ENCODE measurements at places on chromosomes 4 and X.
A peak's percentile ranks its signal among the peaks of the same experiment; 100 is the strongest.

GRCh38 chr4:126455865-126456264 lies 1141.1 kb downstream of the FAT4 start:
- no peak for DNase-seq

GRCh38 chr4:47490550-47490949 lies 5.5 kb downstream of the ATP10D start:
- no peak for DNase-seq

- DNase-seq: no peak
Observed at GRCh38 chr4:14562901-14563300, 439.4 kb upstream of the CPEB2 start.

GRCh38 chr4:112213856-112214255 lies 17.7 kb upstream of the AP1AR start:
- no peak for DNase-seq

DNA sequence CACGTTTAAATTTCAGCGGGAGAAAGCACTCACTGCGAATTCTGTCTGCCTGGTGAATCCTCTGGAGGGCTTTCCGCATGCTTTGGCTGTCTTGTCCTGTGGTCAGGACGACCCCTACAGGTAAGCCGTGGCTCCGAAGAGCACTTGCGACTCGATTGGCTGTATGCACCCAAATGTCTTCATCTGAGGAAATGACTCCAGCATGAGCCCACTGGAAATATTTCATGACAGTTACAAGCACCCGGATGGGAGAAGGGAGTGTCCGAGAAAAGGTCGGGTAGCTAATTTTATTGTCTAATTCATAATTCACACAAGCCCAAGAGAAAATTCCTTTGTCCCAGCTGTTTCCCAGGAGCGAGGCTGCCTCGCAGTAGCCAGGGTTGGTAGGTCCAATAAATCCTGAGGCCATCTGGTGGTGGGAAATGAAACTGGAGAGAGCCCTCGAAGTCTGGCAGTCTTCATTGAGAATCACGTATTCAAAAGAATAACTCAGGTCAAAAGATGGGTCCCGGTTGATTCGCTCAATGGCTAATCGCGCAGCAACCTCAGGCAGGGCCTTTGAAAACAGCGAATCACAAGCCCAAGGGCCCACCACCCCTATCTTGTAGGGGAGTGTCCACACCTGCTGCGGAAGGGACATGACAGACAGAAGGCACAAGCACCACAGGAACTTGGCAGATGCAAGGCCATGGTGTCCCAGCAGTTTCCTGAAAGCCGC lies 6.6 kb downstream of the GUCY2F start:
- peak; percentile 40 for DNase-seq

DNA sequence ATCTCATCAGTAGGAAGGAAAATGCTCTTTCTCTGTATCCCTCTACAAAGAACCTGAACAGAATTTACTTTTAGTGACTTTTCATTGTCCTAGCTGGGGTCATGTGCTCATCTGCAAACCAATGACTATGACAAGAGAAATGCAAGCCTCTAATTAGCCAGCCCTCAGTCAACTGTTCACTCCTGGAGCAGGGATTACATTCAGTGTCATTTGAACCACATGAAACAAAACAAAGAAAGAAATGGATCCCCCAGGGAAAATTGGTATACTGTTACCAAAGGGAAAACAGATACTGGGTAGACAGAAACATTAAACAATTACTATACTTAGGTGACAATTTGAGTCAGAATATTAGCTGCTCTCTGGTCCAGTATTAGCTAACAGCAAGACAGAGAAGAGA lies 173.6 kb downstream of the RCHY1 start:
- DNase-seq: no peak

DNA sequence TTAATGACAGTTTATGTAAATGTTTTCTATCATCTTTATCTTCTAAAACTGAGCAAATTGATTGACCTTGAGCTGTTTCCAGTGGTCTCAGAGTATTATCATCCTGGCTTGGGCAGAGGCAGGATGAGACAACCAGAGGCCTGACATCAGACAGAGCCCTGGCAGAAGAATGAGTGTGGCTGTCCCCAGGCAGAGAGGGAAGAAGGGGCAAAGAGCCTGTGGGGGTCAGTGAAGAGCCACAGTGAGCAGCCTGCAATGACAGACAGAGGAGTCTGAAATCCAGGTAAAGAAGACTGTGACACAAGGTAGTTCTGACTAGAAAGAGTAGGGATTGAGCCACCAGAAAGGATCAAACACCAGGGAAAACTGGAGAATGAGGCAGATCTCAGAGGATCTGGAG lies 182.4 kb upstream of the ARSJ start:
- no peak for DNase-seq

GRCh38 chr4:53012738-53013137 lies 150.6 kb downstream of the RASL11B start:
- DNase-seq: no peak

GRCh38 chr4:142452161-142452855 lies 393.8 kb downstream of the INPP4B start:
- DNase-seq: no peak

GRCh38 chr4:40978548-40978947 lies 228.8 kb downstream of the NSUN7 start:
- no peak for DNase-seq

DNA sequence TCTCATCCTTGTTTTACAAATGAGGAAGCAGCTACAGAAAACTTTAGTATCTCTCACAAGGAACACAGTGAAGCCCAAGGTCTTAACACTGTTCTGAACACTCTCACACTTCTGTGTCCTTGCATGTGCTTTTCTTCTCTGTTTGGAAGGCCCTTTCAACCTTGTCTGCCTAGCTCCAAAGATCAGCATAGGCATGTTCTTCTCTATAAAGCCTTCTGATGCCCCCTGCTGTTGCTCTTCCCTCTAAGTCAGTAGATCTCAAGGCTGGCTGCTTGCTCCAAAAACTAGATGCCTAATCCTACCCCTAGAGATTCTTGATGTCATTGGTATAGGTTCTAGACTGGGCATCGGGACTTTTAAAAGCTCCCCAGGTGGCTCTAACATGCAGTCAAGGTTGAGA lies 5.9 kb downstream of the APOO start:
- no peak for DNase-seq

- no peak for DNase-seq
Observed at GRCh38 chrX:154751669-154752271, 893 bp upstream of the GAB3 start.

- DNase-seq: no peak
Observed at GRCh38 chr4:88533937-88534750, 10.6 kb upstream of the PYURF start.

GRCh38 chrX:153032397-153033118 lies 23.7 kb upstream of the PNMA3 start:
- DNase-seq: peak; percentile 79

DNA sequence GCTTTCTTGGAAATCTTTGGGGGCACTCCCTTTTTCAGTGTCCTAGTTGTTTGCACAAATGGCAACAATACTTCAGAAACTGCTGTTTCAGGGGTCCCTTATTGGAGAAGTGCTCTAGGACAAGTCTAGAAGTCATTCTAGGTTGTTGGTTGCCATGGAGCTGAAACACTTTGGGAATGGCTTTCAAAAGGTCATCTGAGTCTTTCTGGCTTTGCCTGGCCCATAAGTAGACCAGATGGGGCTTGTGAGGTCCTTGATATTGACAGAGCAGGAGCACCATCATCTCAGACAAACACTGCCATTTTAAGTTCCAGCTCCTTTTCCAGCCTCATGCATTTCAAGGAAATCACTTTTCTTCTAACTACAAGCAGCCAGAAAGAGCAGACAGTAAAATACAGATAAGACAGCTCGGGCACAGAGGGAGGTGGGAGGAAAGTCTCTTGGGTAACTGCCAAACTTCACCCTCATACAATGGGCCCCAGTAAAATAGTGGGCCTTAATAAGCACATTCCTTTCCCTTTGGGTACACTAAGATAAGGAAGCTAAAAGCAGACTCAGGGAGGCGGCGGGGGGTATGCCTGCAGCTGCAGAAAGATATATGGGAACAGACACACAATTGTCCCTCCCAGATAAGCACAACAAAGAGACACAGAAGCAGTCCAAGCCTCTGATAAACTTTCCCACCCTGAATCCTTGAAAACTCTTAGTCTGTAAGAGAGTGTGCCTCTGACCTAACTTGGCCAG lies 8.5 kb upstream of the NXF3 start:
- no peak for DNase-seq

- no peak for DNase-seq
Observed at GRCh38 chr4:48350871-48351270, 9.5 kb downstream of the SLAIN2 start.

- no peak for DNase-seq
Observed at GRCh38 chr4:1151541-1151940, 20.8 kb downstream of the SPON2 start.

GRCh38 chrX:149230689-149231088 lies 274.4 kb downstream of the IDS start:
- DNase-seq: no peak

GRCh38 chr4:144645102-144645630 lies 790 bp upstream of the HHIP start:
- DNase-seq: peak; percentile 28

DNA sequence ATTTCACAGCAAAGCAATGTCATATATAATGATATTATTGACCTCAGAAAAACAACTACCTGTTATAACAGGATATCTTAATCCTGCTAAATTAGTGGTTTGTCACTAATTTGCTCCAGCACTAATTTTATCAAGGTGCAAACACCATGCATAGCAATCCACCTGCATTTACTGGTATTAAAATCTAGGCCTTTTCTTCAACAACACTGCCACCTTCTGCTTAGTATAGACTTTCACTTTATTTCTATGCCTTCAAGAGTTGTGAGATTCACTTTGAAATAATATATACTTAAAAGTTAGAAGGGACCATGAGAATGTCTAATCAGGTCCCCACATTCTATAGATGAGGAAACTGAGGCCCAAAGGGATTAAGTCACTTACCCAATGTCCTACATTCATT lies 82.1 kb upstream of the IQCM start:
- no peak for DNase-seq

GRCh38 chr4:139009702-139010101 lies 5.9 kb upstream of the NOCT start:
- DNase-seq: no peak

DNA sequence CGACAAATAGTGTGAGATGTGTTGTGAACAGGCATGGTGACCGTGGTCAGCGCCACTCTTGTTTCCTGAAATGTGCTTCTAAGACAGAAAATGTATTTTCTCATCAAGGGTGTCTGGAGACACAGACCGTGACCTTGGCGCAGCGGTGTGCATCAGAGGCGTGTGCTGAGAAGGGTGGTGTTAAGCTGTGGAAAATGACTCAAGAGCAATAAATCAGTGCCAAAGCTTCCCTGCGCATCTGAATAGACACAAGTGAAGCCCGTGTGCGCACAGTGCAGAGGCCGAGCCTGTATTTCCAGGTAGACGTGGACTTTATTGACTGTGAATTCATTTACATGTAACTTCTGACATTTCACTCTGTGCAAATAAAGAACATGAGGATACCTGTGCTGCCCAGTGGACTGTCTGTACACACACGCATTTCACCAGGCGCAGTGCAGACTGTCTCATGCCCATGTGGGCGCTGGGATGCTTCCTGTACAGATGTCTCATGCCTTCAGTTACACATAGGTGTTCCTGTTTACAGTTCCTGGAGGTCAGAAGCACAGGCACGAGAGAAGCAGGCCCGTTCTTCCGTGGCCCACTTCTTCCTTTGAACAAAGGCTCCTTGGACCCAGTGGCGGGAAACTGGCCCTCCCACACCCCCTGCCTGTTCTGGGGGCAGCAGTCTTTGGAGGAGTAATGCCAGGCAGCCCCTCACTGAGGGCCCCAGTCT lies 31.9 kb downstream of the NSG1 start:
- DNase-seq: no peak

- DNase-seq: no peak
Observed at GRCh38 chr4:156547439-156547838, 424.2 kb downstream of the PDGFC start.

DNA sequence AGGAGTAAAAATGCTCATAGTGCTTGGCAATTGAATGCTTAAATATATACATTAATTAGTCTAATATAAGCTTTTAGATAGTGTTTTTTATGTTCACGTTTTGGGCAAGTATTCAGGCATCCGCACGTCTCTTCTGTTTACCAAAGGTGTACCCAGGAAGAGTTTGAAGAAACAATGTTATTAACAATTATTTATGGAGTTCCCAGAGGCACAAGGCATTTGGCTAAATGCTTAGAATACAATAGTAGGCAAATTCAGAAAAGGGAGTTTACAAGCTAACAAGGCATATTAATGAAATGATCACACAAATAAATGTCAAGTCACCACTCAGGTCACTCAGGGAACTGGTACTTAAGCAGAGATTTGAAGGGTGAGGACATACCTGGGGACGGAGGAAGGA lies 294.8 kb downstream of the TENM3 start:
- no peak for DNase-seq

GRCh38 chr4:808860-809570 lies 16.9 kb downstream of the CPLX1 start:
- DNase-seq: no peak

GRCh38 chr4:180169394-180169793 lies 2073.8 kb upstream of the TENM3 start:
- DNase-seq: no peak

DNA sequence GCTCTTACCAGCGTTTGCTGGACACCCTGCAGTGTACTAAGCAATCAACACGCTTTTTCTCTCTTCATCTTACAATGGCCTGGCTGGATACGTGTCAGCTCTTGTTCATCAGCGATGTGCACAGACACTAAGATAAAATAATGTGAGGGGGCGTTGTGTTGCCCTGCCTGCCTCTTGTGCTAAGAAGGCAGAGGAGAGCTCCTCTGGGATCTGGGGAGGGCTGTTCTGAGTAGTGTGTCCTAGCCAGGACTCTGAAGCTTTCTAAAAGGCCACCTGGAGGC lies 49.7 kb downstream of the NELFA start:
- no peak for DNase-seq

DNA sequence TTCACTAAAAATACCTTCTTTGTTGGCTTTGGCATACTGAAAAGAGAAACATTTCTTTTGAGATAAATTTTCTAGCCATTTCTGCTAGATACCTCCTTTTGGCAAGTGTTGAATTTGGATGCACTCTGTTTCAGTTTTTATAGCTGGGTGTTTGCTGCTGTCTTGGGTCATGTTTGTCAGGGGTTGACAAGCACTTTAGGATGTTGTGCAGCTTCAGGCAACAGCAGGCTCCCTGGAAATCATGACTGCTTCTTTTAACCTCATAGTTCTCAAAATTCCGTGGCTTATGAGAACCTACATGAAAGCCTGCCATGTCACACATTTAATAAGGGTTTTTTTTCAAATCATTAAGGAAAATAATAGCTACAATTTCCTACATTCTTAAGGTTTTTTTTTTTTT lies 36.7 kb downstream of the CCSER1 start:
- no peak for DNase-seq

GRCh38 chr4:105241451-105241850 lies 94.8 kb downstream of the TET2 start:
- DNase-seq: no peak

DNA sequence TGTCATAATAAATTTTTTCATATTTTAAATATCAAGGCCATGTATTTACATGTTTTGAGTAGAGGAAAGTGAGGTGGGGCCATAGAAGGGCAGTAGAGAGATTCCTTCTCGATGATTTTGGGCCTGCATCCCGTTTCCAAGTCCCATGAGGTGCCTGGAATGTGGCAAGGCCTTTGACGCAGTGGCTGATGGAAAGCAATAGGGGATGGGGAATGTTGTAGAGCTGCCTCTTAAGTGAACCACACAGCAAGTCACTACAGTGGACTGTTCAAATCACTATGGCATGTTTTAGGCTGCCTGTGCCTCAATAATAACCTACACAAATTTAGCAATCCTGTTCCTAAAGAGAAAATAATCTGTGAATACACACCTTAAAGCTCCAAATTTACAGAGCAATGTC lies 48.3 kb downstream of the ANXA5 start:
- no peak for DNase-seq

- no peak for DNase-seq
Observed at GRCh38 chr4:11252149-11252548, 176.5 kb downstream of the HS3ST1 start.
